Activated CD4-positive, alpha-beta T cell treated with anti-CD3 and anti-CD28 coated beads, Interleukin-2, amount 50 U/mL, for 24 hours (primary cell): ENCODE measurements at places on chromosomes 5 and 9.

- no peak for DNase-seq
These were observed 1.6 kb downstream of the ARSI start for GRCh38 chr5:150301170-150301505.

DNA sequence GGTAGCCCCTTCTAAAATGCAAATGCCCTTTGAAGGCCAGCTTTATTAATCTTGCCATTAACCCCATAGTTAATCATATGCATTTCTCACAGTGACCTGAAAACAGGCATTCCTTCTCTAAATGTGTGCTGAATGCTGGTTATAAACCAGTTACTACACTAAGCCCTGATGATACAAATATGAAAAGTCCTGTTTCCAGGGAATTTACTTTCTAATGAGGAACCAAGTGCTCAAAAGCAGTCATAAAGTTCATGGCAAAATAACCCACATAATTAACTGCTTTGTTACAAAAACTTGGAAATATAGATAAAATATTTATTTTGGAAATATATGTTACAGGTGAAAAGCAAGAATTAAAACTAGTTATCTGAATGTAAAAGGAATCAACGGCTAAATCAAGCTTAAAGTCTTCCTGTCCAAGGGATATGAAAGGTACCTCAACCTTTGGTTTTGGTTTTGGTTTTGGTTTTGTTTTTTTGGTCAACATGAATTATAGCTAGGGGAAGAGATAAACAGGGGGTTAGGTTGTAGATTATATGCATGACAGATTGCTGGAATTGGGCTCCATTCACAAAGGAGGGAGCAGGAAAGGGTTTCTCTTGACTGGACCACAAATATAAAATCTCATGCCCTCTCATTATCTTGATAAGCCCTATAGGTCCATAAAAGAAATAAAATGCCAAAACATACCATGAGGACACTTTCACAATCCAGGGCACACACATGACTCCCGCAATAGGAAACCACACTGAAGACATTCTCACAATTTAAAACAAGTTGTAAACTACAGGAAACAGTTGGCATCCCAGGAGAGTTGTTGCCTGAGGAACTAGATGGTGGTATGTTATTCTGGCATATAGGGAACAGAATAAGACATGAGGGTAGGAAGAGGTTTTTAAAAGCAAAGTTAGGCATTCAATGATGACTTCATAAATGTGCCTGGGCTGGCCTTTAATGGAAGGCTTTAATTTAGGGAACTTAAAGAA is 46.7 kb upstream of the MACIR start:
- no peak for DNase-seq

- DNase-seq = no peak
These were observed 32.2 kb downstream of the IRX4 start for GRCh38 chr5:1850324-1851154.

DNA sequence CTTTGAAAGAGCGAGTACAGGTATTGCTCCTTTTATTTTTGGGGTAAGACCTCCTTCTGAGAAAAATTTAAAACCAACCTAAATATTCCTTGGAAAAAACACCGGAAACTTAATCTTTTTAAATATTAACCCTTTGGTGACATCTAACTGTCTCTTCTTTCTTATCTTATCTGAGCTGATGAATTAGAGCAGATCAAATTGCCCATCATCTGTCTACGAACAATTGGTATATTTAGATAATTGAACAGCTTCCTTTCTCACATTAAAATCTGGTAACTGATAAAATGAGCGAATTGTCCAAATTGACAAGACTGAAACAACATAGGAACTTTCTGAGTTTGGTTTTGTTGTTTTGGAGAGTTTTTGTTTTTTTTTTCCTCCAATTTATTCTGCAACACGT is 2.0 kb downstream of the ISL1 start:
- no peak for DNase-seq

DNA sequence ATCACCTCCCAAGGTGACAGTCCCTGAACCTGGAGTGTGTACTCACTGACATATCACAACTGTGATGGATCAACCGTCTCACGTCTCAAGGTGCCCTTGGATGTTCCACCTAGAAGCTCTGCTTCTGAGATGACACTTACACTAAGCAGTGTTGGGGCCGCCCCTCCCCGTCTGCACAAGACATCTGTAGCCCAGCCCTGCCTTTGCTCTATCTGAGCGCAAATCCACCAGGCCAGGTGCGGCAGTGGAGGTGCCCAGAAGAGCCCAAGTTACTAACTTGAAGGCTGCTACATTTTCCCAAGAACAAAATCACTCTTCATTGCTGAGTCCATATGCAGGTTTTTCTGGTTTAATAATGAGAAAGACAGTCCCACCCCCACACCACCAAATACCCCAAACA is 148.3 kb downstream of the FSTL4 start:
- no peak for DNase-seq

GRCh38 chr5:43193894-43194265 is 1.9 kb downstream of the NIM1K start:
- DNase-seq = no peak
